ENCODE measurements at places on chromosomes 5 and 9.

DNA sequence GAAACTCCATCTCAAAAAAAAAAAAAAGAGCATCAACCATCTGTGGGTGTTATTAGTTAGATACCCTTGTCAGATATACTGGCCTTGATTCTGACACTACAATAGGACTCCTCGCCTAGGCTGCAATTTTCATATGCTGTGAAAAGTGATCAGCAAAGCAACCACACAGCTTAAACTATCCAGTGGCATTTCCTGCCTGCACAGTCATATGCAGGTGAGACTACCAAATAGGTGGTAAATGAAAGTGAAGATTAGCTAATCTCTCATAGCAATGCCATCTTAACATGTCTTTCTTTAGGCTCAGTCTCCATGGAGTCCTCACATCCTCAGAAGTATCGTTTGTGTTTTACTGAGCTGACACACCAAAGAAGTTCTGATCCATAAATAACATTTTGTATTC, 40.8 kb downstream of the GRAMD2B start:
- DNase-seq: no peak

DNA sequence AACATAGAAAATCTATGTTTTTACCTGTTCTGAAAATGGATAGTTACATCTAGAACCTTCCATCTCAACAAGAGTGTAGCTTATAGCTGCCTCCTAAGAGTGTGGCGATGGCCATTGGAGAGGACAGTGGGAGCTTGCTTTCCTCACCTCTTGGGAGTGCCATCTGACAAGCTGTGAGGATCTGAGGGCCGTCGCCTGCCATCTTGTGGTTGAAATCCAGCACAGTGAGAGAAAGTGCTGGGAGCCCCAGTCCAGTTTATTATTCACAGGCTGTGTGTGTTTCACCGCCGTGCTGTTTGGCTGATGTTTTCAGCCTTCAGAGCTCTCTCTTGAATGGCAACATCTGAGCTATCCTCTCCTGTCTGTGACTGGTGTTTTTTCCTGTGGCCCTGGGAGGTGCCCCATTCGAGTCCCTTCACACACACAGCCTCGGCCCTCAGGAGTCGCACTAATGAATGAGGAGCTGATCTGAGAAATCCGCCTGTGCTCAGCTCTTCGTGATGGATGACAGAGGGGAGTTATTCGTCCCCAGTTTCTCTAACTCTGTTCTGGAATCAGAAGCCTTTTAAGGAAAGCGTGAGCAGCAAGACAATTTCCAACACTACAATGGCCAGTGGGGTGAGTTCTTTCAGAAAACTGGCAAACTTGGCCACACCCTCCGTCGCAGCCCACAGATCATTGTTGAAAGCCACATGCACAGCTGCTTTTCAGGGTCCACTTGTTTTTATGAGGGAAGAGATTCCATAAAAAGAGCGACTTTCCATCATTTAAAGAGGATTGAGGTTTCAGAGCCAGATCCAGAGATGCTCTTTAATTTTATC, 170.3 kb downstream of the PDZD2 start:
- no peak for DNase-seq

DNA sequence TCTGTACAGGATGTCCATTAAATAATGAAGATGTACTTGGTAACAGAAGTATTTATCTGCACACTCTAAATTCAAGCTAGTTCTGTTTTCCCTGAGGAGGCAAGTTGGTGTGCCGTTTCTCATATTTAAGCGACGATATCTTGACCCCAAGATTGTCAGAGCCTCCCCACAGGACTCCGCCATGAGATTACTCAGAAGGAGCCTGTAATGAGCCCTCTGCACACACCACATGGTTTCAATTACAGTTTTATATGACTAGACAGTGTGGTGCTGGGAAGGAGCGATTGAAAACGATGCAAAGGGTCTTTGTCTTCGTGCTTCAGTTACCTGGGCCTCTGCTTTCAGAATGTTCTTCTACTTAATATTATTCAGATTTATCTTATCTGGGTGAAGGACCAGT, 840.4 kb upstream of the WWC1 start:
- no peak for DNase-seq

DNA sequence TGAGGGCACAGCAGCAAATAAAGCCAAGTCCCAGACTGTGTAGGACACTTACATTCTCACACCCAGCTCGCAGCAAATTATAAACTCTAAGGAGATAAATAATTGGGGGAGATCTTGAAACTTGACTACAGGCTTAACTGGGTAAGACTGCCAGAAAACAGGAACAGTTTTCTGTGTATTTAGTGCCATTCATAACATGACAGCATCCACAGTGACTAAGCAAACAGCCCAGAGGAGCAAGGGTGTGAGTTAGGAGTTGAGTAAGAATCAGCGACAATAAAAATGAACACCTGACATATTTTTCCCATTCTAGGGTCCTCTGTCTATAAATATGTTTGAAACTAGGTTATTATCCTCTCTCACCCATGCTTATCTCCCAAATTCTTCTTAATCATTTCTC, 370.9 kb upstream of the WWC1 start:
- DNase-seq: no peak

DNA sequence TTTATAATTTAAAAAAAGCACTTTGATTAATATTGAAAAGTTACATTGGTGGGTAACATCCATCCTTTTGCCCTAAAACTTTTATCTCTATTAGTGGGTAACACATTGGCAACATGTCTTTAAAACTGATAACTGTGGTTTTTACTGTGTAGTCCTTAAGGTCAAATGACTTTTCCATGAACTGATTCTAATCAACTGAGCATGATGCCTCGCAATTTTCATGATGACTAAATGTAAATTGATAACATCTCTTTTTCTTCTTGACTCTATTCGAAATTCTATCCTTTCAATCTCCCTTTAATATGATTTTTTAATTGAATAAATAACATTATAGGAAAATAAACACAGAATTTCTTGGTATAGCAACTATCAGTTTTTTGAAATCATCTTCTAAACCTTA, 6.3 kb upstream of the IL5 start:
- no peak for DNase-seq

DNA sequence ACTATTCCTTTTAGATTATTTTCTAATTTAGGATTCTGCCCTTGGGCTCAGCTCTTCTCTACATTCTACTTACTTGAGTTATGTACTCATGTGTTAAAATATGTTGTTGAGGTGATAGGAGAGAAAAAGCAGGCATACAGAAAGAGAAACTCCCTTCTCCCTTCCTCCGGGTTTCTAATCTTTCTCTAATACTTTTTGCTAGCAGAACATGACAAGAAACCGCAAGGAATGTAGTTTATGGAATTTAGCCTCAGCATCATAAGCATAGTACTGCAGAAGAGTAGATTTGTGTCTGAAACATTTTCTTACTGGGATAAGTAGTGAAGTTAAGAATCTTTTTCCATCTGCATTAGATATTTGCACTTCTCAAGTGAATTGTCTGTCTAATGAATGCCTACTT, 139.5 kb upstream of the CYLC2 start:
- DNase-seq: no peak

DNA sequence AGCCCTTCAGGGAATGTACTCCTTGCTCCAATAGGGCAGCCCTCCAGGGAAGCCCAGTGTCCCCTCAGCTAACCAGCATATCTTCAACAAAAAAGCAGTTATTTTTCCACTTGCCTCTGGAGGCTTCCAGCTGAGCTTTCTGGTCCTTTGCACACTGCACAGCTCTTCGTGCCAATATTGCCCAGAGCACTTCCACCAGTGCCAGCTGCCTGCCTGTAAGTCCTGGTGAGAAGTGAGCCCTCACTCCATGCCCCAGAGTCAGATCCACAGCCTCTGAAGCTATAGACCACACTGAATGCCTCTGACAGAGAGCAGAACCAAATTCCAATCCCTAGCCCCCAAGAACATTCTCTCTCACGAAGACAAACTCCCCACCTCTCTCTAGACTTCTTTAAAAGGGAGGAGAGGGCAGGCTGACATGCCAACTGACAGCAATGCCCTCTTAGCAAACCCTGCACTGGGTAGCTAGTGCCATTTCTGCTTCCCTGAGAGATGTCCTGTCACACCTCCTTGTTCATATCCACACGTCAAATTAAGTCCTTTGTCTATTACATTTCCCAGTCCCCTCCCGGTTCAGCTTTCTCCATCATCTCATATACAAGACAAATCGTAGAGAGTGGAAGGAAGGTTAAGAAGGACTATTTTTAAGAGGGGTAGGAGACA, 12.7 kb upstream of the HEXB start:
- DNase-seq: no peak

DNA sequence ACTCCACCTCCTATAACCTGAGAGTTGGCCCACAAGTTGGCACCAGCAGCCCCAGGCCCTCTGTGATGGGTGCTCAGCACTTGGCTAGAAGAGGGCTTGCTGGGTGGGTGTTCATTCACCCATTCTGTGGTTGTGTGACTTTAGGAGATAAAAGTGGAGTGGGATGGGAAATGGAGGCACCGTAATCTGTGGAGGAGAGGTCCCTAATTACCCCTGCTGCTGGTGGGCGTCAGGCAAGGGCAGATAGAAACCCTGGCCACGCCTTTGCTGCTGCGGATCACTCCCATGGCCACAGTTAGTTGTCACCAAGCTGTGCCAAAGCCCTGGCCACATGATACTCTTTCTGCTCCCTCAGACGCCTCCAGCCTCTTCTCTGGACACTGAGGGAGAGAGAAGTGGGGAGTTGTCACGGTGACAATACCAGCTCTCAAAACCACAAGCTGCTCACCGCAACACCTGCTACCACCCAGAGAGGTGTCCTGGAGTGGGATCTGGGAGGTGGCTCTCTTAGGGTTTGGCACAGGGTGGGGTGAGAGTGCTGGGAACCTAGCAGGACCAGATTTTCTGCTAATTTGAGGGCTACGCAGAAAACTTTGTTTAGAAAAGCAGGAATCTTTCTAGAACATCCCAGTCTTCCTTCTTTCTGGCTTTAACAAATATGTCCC, 12.0 kb upstream of the NEUROG1 start:
- no peak for DNase-seq

- no peak for DNase-seq
Observed at GRCh38 chr5:118883362-118883761, 105.0 kb downstream of the DTWD2 start.

DNA sequence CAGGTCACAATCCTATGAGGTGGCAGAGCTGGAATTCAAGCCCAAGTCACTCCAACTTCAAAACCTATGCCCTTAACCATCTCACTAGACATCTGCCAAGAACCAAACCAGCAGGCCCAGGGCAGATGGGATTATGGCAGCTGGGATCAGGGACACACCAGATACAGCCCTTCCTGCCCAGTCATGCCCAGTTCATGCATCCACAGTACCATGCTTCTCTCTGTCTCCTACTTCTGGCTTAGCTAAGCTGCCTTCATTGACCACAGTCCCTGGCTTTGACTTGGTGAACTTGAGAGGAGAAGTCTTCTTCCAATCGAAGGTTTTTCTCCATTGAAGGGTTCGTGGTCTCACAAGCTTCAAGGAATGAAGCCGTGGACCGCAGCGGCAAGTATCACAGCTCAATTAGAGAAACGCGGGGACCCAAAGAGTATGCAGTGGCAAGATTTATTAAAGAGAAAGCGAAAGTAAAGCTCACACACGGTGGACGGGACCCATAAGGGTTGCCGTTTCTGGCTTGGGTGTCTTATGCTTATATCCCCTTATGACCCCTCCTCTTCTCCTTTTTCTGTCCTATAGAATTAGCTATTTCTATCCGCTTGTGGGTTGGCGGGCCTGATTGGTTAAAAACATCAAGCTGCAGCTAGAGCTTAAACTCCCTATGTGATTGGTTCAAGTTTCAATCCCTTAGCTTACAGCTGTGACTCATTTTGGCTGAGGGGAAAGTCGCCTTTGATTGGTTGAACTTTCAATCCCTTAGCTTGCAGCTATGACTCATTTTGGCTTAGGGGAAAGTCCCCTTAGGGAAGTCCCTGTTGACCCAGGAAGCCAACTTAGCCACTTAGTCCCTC, 101.2 kb downstream of the TRIM36 start:
- DNase-seq: peak; percentile 4

GRCh38 chr5:168159425-168159824, 132.0 kb upstream of the WWC1 start:
- peak; percentile 6 for DNase-seq

DNA sequence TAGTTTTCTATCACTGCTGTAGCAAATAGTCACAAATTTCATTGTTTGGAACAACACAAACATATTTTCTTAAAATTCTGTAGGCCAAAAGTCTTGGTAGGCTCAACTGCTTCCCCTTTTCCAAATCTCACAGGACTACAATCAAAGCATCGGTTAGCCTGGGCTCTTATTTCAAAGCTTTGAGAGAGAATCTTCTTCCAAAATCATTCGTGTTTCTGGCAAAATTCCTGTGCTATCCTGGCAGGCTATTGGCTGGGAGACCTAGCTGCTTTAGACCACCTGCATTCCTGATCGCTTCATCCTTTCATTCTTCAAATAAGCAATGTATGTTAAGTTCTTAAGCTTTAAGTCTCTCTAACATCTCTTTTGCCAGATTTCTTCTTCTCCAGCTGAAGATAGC, 629.8 kb upstream of the CDH18 start:
- no peak for DNase-seq
